Stimulated activated naive B cell treated with anti-CD40 and anti-IgM and Interleukin-4, amounts not matched to agents 10 μg/mL and 1 μg/mL and 100 μg/mL, for 72 hours (primary cell): ENCODE measurements at places on chromosomes 11 and 22.

DNA sequence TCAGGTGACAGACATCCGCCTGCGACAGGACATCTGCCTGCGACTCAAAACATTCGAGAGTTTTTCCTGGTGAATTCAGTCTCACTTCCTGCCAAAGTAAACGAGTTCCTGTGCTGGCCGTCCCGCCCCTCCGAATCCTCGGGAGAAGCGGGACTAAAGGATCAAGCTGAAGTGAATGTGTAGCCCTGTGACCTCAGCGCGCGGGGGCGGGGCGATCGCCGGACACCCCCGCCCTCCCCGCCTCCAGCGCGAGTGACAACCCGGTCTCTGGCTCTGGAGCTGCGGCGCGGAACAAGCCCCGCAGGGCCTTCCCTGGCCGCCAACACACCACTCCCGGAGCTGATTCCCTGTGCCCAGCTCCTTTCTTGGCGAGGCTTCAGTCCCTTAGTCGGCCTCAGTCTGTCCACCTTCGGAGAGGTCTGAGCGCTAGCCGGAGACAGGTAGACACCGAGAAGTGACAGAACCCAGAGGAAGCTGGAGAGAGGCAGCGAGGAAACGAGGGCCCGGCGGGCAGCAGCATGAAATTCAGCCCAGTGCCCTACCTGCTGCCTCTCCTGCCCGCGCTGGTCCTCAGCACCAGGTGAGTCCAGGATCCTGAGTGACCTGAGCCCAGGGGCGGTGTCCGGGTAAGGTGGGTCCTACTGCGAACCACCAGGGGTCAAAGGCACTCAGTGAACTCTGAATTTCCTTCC lies 766.4 kb upstream of the LUZP2 start:
- no peak for DNase-seq

GRCh38 chr11:96137373-96137772 lies 205.6 kb downstream of the MAML2 start:
- DNase-seq, result no peak

- no peak for DNase-seq
These were observed 62.7 kb upstream of the BARX2 start for GRCh38 chr11:129312730-129313503.

DNA sequence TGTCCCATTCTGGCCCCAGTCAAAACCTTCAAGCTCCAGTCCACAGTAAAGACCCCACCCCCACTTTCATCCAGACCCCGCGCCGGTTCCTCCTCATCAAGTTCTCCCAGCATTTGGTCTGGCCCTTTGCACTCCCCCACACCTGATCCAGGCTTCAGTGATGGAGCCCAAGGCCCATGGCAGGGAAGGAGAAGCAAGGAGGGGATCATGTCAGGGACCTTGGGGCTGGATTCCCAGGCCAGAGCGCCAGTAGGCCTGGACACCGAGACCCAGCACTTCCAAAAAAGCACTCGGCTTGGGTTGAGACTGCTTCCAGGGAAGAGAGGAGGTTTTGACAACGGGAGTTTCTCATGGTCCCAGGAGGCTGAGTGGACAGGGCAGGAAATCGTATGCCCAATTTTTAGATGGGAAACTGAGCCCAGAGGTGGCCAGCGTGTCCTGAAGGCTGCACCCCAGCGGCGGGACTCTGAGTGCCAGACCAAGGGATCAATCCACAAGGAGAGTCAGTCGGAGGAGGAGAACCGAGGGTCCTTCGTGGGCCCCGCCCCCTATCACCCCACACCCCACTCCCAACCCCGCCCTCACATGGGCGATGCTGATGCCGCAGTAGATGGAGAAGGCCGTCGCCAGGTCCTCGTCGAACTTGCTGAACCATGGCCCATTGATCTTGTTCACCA lies 90.5 kb downstream of the PDE2A start:
- no peak for DNase-seq

DNA sequence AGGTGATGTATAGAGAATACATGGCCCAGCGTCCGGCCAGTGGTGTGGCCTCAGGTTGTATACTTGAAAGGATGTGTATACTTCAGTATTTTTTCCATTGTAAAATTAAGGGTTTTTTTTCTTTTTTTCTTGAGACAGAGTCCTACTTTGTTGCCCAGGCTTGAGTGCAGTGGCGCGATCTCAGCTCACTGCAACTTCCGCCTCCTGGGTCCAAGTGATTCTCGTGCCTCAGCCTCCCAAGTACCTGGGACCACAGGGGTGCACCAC lies 15.8 kb downstream of the ZBTB16 start:
- DNase-seq, result no peak

- no peak for DNase-seq
These were observed 298.0 kb upstream of the ZC3H12C start for GRCh38 chr11:109795234-109795633.

GRCh38 chr11:59247531-59248227 lies 35.0 kb upstream of the MPEG1 start:
- DNase-seq, result no peak
